ENCODE measurements at places on chromosomes 3 and 15.
A peak's percentile ranks its signal among the peaks of the same experiment; 100 is the strongest.

DNA sequence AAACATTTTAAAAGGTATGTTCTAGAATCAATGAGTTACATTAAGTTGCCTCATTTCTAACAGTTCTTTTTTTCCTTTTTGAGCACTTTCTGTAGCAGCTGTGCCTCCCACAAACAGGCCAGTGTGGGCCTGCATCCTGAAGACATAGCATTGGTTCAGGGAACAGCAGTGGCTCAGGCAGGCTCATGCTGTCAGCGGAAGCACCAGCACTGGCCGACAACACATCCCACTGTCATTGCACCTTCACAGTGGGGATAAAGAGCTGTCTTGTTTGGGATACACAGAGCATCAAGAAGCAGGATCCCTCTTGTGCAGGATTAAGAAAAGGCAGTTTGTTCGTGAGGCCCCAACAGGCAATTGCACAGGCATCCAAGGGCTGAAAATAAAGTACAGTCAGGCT lies 123.3 kb downstream of the MOBP start:
- DNase-seq: no peak

- no peak for DNase-seq
These were observed 71.5 kb upstream of the BFSP2 start for GRCh38 chr3:133328373-133328772.

DNA sequence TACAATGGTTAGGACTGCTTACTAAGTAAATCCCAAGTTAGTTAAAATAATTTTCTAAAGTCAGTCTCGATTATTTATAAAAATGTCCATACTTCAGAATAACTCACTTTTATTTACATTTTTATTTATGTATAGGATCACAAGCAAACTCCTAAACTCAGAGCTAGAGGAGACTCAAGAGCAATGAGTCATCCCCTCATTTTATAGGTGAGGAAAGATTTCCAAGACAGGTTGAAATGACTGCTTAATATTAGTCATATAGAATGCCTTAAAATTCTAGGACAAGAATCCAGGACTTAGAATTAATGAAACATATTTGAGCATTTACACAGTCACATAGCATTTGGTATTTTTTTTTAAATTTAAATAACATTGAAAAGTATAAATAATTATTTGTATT lies 983.8 kb downstream of the SI start:
- DNase-seq: no peak

DNA sequence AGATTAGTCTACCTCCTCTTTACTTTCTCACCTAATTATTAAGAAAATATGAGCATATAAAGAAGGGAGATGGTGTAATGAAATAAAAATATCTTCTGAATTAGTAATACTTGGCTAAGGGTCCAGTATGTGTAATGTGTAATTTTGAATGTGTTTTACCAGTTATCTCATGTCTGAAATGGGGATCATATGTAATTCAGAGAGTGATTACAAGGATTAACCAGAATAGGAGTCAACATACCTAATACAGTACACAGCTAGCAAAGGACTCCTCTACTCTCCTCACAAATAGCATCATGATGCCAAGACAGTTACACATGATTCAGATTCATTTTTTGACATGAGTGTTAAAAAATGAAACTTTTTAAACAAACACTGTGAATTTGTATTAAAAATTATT lies 570.4 kb downstream of the SI start:
- no peak for DNase-seq

GRCh38 chr15:72516777-72517176 lies 42.6 kb downstream of the ARIH1 start:
- DNase-seq: no peak

DNA sequence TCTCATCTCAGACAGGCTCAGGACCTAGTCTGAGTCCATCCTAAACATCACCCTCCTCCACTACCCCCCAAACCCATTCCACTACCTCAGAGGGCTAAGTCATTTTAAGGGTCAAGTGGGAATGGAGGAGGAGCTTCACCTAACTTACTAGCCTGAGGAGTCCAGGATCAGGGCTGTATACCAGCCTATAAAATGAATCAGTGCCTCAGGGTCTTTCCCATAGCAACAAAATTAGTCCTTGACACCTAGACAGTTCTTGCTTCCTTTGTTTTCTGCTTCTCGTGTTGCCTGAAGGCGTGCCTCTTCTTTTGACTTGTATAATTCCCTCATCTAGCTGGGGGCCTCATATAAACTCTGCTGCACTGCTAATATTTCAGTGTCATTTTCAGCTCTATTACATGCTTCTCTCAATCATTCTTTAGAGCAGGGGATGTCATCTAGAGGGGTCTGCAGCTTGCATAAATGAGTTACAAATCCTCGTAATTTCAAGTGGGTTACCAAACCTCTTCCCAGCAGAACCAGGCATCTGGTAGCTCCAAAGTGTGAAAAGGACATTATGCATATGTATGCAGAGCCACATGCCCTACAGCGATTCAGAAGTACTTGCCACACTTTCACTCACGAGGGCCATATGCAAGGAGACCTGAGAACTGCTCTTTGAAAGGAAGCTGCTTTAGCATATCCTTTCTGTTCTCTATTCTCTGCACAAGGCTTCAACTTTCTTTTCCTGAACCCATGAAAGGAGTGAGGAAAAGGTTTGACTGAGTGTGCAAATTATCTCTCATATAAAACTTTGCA lies 311.7 kb upstream of the SEMA6D start:
- DNase-seq: no peak

- DNase-seq: peak; percentile 14
These were observed 63.5 kb downstream of the OTOL1 start for GRCh38 chr3:161560008-161560637.

DNA sequence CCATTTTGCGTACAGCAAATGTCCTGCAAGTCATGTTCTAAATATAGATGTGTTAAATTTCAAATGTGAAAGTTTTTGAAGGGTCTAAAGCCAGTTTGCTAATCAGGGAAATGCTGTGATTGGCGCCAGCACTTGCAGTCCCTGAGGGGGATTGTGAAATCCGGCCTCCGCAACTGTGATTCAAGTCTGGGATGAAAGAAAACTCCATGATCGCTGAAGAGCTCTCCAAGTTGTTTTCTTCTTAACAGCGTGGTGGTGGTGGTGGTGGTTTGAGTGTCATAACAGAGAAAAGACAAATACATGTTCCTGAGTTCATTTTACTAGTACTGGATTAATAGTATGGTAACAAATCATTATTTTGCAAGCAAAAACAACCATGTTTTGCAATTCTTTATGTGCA lies 51.8 kb downstream of the MITF start:
- DNase-seq: no peak

DNA sequence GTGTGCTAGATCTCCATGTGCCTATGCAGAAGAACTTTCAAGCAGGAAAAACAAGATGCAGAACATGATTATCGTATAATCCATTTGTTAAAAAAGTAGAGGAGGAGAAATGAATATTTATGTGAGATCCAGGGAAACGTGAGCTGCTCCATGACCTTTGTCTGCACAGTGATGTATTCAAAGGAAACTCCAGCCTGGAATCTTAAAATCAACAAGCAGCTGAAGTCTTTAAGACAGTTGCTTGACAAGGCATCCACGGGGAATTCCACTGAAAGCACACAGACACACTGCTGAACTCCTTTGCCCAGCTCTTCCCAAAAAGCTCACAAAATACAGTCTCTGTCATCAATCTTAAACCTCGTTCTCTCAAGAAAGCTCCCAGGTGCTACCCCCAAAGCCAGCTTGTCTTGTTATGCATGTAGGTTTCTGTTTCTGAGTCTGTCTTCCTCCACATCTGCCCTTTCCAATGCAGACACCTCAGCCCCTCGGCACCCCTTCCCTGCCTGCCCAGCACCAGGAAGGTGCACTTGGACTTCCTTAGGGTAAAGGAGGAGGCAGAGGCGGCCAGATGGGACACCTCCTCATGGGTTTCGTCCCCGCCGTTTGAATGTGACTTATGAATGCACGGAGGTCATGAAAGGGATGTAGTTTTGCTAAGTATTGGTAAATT lies 28.7 kb downstream of the LRRK1 start:
- no peak for DNase-seq

GRCh38 chr3:120049881-120050539 lies 44.2 kb downstream of the GSK3B start:
- no peak for DNase-seq

DNA sequence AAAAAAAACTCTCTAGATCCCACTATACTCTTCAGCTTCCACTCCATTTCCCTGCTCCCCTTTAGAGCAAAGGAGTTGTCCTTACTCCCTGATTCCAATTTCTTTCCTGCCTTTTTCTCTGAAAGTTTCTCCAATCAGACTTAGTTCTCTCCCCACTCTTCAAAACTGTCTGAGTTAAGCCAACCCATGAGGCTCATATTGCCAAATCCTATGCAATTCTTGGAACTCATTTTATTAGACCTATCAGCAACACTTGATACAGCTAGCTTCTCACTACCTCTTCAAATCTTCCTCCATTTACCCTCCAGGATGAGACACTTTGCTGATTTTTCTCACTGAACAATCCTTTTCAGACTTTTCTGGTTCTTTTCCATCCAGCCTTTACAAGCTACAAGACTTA lies 233.1 kb downstream of the THRB start:
- no peak for DNase-seq

GRCh38 chr3:190217081-190217480 lies 96.4 kb upstream of the P3H2 start:
- no peak for DNase-seq

Measured in hypothalamus (tissue), 51 donors.